ENCODE measurements at places on chromosomes 12 and 14.

DNA sequence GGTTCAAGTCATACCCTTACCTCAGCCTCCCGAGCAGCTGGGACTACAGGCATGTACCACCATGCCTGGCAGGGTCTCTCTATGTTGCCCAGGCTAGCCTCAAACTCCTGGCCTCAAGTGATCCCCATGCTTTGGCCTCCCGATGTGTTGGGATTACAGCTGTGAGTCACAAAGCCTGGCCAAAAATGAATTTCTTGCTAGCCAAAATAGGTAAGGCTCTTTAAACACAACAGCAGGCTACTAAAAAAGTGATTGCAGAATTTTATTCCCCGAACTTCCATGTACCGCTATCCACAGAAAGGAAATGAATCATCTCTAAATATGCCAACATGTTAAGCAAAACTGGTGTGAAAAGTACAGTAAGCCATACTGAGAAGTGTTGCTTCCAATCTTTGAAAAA is 50.6 kb downstream of the WDHD1 start:
- DNase-seq, result no peak

DNA sequence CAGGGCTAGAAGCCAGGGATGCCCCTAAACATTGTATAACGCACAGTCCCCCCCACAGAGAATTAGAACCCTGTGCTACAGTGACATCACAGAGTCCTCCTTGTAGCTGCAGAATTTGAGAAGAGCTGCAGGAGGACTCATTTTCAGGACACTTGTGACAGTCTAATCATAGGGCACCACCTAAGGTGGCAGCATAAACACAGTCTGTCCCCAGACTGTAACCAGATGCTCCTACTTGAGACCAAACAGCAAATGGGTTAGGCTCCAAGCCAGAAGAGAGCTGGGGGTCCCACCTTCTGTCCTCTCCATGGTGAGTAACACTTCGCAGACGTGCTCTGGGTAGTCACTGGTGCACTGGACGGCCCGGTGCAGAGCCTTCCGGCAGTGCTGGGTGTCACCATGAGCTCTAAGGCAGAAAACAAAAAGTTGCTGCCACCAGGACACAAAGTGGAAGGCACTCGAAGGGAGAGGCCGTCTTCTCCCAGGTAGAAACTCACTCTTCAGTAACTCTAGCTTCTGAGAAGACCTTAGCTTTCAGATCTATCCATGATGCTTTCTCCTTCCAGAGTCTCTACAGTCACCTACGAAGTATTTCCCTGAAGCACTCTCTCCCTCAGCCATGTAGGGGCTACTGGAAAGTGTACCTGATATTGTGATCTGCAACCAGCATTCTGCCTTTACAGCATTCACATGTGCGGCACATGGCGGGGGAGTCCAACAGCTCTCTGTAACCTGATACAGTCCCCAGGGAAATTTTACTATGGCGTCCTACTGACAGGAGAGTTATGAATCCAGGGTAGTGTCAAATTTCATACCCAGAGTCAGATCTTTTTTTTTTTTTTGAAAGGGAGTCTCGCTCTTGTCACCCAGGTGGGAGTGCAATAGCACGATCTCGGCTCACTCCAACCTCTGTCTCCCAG is 17.1 kb downstream of the FICD start:
- DNase-seq, result no peak

- DNase-seq, result no peak
Measured at GRCh38 chr12:131095826-131096680, 142.3 kb downstream of the ADGRD1 start.

GRCh38 chr14:67675219-67675582 is 769 bp upstream of the VTI1B start:
- DNase-seq, result no peak

- DNase-seq, result peak; percentile 4
Measured at GRCh38 chr14:100780646-100781355, 45.1 kb upstream of the MEG3 start.
